ENCODE measurements at places on chromosomes 2 and 18. TPM values are rescaled to one million over a fixed set of nuclear protein-coding genes. Genes with fewer than 3 reads are reported as not detected.
A peak's percentile ranks its signal among the peaks of the same experiment; 100 is the strongest.

DNA sequence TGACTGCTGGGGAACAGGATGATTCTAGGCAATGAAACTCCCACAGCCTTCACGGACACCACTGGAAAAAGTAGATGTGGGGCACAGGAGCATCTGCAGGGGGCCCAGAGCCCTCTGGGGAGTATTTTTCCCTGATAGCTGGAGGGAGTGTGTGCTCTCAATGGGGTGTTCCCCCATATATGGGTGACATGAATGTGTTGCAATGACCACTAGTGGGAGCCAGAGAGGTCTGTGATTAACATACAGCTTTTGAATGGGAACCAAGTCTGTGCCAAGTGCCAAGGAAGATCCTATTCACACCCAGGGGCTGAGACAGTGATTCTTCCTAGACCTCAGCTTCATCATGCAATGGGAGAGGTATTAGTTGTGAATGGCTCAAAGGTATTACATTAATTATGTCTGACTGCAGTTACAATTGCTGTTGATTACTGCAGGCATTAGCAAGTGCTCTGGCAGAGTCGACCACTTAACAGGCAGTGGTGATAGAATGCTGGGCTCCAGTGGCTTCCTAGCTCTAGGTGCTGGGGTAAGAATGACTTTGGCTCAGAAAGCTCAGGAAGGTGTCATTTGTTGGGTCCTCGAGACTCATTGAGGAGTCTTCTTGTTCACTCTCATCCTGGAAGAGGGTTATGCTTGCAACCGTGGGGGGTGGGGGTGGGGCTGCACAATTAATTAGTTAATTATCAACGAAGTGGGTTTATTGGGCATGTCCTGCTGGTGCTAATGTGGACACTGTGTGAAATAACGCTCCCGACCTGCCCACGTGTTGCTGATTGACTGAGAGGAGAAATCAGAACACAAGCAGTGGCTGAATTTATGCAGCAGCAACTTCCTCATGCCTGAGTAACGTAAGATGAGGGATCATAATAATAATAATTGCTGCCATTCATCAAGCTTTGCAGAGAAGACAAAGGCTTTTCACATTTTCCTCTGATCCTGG lies 194.1 kb downstream of the CLIP4 start:
- H3K36me3 ChIP-seq: no peaks in the 10 kb centered on the region
- H3K27ac ChIP-seq: no peak overlapping the region
- H3K4me3 ChIP-seq: no peak overlapping the region

DNA sequence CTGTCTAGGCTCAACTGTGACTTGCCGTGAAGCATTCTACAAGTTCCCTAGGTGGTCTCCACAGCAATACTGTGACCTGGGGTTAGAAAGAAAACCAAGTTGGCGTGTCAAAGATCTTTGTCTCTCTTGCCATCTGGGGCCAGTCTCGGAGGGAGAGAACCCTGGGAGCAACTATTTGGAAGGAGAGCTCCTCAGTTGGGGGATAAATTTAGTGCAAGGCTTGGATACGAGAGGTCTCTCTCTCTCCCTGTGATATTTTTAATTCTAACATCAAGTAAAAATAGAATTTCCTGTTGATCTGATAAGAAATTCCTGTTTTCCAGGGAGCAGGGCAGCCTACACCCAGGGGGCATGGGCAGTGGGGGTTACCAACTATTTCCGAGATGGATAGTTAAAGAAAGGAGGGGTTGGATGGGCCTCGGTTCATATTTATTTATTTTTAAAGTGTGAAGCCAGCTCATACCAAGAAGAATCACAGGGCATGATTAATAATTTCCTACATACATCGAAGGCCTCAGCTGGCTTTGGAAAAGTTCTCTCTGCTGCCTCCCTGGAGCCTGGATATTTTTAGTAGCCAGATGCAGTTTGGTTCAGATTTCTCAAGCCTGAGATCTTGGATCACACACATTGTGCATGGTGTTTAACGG lies 62.8 kb downstream of the EHD3 start:
- no peaks in the 10 kb centered on the region for H3K27me3 ChIP-seq
- no peak overlapping the region for H3K27ac ChIP-seq
- DNase-seq: no peak
- no peaks in the 10 kb centered on the region for H3K36me3 ChIP-seq

- no peaks in the 10 kb centered on the region for H3K36me3 ChIP-seq
- H3K27me3 ChIP-seq: no peaks in the 10 kb centered on the region
- H3K27ac ChIP-seq: no peak overlapping the region
- no peak overlapping the region for H3K4me3 ChIP-seq
- H3K4me1 ChIP-seq: peaks cover 13% of the 10 kb centered on the region
Measured at GRCh38 chr2:165440367-165440766, 29.1 kb upstream of the CSRNP3 start.

GRCh38 chr2:151241224-151241623 lies 20.4 kb downstream of the RBM43 start:
- H3K4me1 ChIP-seq: no peaks in the 10 kb centered on the region
- H3K27me3 ChIP-seq: no peaks in the 10 kb centered on the region
- H3K4me3 ChIP-seq: no peak overlapping the region
- H3K27ac ChIP-seq: no peak overlapping the region

- DNase-seq: no peak
- no peak overlapping the region for H3K4me3 ChIP-seq
- no peaks in the 10 kb centered on the region for H3K4me1 ChIP-seq
- no peak overlapping the region for H3K27ac ChIP-seq
Measured at GRCh38 chr2:209719034-209719433, 52.6 kb upstream of the UNC80 start.

DNA sequence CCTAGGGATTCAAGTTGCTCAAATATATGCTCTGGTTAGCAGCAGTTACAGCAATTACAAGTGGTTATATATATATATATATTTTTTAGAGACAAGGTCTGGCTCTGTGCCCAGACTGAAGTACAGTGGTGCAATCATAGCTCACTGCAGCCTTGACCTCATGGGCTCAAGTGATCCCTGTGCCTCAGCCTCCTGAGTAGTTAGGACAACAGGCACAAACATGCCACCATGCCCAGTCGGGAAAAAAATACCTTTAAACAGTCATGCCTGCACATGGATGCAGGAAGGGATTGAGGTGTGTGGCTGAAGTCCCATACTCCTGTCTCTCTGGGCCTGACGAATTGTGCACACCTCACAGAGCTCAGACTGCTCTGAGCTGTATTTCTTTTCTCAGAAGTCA lies 19.6 kb upstream of the DNAH7 start:
- no peak overlapping the region for H3K27ac ChIP-seq
- H3K4me3 ChIP-seq: no peak overlapping the region
- no peaks in the 10 kb centered on the region for H3K27me3 ChIP-seq

- peaks cover 20% of the 10 kb centered on the region for H3K4me1 ChIP-seq
- no peak overlapping the region for H3K27ac ChIP-seq
- no peaks in the 10 kb centered on the region for H3K27me3 ChIP-seq
- H3K36me3 ChIP-seq: peaks cover 99% of the 10 kb centered on the region
- H3K4me3 ChIP-seq: no peak overlapping the region
Measured at GRCh38 chr18:23529604-23530003, 26.3 kb downstream of the RMC1 start.

DNA sequence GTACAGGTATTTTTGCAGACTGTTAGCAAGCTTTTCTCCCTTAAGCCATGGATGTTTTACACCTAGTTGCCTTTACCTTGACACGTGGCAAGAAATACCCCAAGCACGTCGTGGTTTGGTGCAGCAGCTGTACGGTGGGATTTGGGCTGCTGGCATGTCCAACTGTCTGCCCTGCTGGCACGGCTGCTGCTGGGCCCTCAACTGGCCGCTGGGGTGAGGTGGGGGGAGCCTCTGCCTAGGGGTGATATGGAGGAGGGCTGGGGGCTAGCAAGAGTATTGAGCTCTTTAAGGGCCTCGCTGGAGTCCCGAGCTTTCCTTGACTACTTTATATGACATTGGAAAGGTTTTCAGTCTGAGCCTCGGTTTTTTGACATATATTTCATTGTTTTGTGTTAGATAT lies 41.6 kb downstream of the LPIN1 start:
- H3K4me3 ChIP-seq: no peak overlapping the region
- no peak overlapping the region for H3K27ac ChIP-seq
- no peaks in the 10 kb centered on the region for H3K27me3 ChIP-seq
- peaks cover 7% of the 10 kb centered on the region for H3K4me1 ChIP-seq
- H3K36me3 ChIP-seq: peaks cover 91% of the 10 kb centered on the region

DNA sequence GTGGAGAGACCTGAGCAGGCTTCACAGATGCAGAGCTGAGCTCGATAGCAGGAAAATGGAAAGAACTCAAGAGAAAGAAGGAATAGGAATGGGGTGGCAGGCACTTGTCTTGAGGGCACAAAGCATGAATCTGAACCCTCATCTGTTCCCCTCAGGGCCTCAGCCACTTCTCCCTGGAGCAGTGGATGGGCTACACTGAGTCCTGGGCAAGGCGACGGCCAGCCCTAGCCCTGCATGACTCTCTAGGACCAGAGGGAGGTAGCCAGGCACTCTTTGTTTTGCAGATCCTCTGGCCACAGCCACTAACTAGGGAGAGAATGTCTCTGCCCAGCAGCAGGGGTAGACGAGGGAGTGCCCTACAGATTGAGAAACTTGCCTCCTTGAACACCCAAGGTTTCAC lies 3.4 kb upstream of the TEX51 start:
- no peaks in the 10 kb centered on the region for H3K4me1 ChIP-seq
- no peak overlapping the region for H3K27ac ChIP-seq

GRCh38 chr18:32431753-32432152 lies 38.9 kb downstream of the GAREM1 start:
- no peak for DNase-seq
- H3K27ac ChIP-seq: no peak overlapping the region
- no peak overlapping the region for H3K4me3 ChIP-seq

- no peak overlapping the region for H3K27ac ChIP-seq
- DNase-seq: no peak
Measured at GRCh38 chr18:76432274-76432755, 62.7 kb downstream of the ZNF516 start.

DNA sequence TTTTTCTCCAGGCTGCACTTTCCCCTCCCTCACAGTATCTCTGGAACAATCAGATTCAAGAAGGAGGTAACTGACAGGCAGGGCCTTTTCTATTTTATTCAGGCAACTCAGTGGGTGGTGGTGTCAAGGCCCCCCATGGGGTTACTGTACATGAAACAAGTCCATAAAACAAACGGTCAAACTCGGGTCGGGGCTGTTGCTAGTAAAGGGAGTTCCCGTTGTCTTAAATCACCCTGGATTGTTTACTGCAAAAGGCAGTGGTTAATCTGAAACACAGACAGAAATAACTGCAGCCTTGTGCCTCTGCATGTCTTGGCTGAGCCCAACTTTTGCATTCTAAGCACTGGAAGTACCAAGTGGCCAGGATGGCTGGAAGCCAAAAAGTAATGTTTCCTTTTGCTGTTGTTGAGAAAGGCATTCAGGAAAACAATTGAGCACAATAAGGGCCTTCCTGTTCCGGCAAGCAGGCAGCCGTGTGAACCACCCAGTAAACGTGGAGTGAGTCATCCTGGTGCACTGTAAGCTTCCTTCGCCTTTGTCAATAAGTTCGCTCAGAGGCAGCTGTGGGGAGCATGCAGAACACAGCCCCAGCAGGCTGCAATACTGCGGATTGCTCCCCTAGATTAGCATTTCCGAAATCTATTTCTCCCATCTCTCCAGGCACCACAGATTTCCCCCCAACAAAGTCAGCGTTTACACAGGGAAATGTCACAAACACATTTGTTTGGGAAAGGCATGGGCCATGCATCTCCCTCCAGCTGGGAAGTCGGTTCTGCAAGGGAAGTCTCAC lies 149.6 kb downstream of the IRS1 start:
- no peak overlapping the region for H3K4me3 ChIP-seq
- no peaks in the 10 kb centered on the region for H3K27me3 ChIP-seq
- H3K4me1 ChIP-seq: peaks cover 25% of the 10 kb centered on the region
- DNase-seq: peak; percentile 92
- H3K27ac ChIP-seq: peak overlapping the region; percentile 70

GRCh38 chr2:219496825-219497494 lies 1.7 kb upstream of the GMPPA start:
- H3K27ac ChIP-seq: peak overlapping the region; percentile 97
- DNase-seq: no peak
- H3K4me3 ChIP-seq: peak overlapping the region; percentile 77
- no peaks in the 10 kb centered on the region for H3K27me3 ChIP-seq

DNA sequence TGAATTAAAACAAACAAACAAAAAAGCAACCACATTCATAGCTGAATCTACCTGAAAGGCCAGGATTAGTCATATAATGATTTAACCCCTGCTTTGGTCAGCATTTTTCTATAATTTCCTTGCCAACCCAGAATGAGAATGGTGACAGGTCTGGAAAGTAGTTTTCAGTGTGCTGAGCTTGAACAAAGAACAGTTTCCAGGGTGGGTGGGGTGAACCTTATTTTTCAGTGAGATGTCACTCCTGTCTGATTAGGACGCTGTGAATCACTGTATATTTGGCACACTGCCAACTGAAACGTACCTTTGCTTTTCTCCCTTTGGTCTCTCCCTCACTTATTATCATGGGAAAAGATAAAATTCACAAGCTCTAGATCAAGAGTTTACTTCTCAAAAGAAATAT lies 35.0 kb upstream of the DSC1 start:
- no peak overlapping the region for H3K4me3 ChIP-seq
- H3K36me3 ChIP-seq: no peaks in the 10 kb centered on the region
- no peak overlapping the region for H3K27ac ChIP-seq
- no peak for DNase-seq

The LYPD1 gene
- total RNA-seq: 5.4 TPM

The DLX1 gene
- 0.17 TPM for total RNA-seq

The FAM237A gene
- total RNA-seq: not detected
